Amygdala (tissue), 56 donors: ENCODE measurements at places on chromosomes 13 and 19.

GRCh38 chr13:66483712-66484111 lies 746.4 kb downstream of the PCDH9 start:
- DNase-seq, result no peak

GRCh38 chr19:50162988-50163387 lies at the start of gene IZUMO2:
Gene IZUMO2, minus strand, starts transcription at chr19:50163281. Its CDS starts 87 bp downstream, at chr19:50163194.
- DNase-seq, result no peak

DNA sequence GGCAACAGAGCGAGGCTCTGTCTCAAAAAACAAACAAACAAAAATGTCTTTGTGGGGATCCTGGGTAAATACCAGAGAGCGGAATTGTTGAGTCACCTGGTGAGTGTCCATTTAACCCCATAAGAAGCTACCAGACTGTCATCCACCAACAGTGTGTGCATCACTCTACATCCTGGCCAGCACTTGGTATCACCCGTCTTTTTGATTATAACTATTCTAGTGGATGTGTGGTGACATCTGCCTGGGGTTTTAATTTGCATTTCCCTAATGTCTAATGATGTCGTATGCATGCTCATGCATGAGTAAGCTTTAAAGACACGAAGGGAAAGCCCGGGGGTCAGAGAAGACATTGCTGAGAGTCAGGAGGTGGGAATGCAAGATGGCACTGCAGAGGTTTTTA lies 126.7 kb upstream of the MRI1 start:
- DNase-seq, result no peak

DNA sequence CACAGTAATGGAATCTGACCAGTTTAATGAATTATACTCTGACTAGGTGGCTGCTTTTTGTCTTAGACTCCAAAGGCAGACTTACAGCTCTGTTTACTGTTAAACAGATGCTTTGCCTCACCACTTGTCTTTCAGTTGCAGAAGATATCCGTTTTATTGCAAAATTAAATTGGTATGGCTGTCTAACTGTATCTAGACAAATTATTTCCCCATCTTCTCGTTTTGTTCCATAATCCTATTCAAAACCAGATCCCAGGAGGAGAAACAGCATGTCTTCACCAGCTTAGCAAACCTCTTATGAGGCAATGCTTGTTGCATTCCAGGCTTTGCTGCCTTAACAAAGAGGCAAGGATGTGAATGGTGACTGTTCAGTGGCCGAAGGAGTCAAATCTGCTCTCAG lies 215.6 kb downstream of the TDRD3 start:
- no peak for DNase-seq

GRCh38 chr13:95880331-95880730 lies 172.9 kb downstream of the UGGT2 start:
- DNase-seq, result no peak

- no peak for DNase-seq
These were observed at the start of gene SLC1A6 for GRCh38 chr19:14979476-14980255. Gene SLC1A6, minus strand, starts transcription at chr19:14979864. Its CDS starts 6,954 bp downstream, at chr19:14972910.

GRCh38 chr19:8213827-8214672 lies 4.9 kb downstream of the CERS4 start:
- DNase-seq, result no peak

- DNase-seq, result no peak
These were observed 591 bp downstream of the DOHH start for GRCh38 chr19:3499738-3500428.

- DNase-seq, result peak; percentile 87
These were observed 761 bp upstream of the PPP1R13L start for GRCh38 chr19:45405435-45406225.

- no peak for DNase-seq
These were observed 1734.7 kb downstream of the SLITRK1 start for GRCh38 chr13:82147526-82147925.

DNA sequence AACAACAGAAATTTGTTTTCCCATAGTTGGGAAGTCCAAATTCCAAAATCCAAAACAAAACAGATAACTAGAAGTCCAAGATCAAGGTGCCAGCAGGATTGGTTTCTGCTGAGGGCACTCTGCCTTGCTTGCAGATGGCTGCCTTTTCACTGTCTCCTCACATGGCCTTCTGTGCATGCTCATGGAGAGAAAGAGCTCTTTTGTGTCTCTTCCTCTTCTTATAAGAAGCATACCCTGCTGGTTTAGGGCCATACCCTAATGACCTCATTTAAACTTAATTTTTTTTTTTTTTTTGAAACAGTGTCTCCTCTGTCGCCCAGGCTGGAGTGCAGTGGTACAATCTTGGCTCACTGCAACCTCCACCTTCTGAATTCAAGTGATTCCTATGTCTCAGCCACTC lies 1974.1 kb upstream of the PCDH20 start:
- no peak for DNase-seq

DNA sequence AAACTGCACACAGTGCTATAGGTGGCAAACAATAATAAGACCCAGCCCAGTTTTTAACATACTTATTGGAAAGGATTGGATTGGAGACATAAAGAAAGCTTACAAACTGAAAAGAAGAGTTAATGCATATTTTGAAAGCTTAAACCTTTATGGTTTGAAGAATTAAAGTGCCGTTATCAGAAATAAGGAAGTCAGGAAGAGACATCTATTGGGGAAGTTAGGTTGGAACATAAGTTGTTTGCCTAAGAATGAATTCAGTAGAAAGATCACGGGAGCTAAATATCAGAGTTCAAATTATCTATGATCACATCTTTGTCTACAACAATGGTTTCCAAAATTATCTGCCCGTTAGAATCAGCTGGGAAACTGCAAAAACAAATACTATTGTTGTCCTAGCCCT lies 767.9 kb downstream of the PCDH9 start:
- no peak for DNase-seq

DNA sequence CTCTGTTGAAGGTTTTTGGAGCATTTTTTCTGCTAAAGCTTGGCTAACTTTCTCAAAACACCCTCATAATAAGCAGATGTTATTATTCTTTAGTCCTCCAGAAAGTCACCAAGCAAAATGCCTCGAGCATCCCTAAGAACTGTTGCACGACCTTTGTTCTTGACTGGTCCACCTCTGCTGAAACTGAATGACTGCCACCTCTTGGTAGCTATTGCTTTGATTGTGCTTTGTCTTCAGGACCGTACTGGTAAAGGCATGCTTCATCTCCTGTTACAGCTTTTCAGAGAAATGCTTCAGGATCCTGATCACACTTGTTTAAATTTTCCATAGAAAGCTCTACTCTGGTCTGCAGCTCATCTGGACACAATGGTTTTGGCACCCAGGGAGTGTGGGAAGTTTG lies 254.8 kb downstream of the DCT start:
- no peak for DNase-seq

DNA sequence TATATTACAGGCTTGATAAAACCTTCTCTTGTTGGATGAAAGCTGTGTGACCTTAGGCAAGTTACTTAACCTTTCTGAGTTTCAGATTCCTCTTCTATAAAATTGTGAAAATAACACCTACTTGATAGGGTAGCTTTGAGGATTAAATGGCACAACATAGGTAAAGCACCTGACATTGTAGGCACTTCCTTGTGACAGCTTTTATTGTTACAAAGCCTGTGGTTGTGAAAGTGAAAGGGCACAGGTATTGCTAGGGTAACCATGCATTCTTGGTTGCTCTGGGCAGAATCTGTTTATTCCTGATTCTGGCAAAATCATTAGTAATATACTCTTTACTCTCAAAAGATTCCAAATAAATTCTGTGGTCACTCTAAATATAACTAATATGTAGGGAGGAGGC lies 493.4 kb downstream of the OLFM4 start:
- DNase-seq, result no peak

DNA sequence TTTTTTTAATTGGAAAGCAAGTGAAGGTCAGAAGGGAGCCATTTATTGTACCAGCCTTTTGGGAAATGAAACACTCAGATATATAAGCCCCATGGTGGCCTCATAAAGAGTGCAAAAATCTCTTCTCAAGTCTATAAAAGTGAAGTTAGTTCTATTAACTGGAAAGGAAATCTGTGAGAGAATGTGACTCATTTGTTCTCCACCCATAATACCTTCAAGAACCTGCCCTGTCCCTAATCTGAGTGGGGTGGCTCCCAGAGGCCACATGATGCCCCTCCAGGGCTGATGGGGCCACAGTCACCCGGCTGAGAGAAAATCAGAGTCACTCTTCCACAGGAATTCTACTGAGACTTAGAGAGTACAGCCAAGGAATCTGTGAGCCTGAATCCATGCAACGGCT lies 65.8 kb upstream of the SERP2 start:
- DNase-seq, result no peak

- DNase-seq, result peak; percentile 19
These were observed 1.1 kb downstream of the TSSK6 start for GRCh38 chr19:19514215-19514657.

DNA sequence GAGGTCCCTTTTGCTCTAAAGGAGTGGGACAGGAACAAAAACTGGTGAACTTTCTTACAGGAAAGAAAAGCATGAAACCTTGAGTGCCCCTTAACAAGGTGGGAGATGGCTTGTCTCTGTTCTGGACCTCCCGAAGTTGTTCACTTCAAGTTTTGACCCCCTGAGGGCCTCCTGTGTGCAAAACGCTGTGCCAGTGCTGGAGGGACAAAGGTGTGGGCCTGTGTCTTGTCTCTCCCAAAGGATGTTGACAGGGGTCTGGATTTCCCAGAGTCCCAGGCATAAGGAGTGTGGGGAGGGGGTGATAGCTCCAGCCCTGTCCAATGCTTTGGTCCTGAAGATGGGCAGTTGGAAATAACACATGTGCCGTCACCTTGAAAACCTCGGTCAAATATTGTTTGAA lies 6.5 kb downstream of the ZNF536 start:
- no peak for DNase-seq

DNA sequence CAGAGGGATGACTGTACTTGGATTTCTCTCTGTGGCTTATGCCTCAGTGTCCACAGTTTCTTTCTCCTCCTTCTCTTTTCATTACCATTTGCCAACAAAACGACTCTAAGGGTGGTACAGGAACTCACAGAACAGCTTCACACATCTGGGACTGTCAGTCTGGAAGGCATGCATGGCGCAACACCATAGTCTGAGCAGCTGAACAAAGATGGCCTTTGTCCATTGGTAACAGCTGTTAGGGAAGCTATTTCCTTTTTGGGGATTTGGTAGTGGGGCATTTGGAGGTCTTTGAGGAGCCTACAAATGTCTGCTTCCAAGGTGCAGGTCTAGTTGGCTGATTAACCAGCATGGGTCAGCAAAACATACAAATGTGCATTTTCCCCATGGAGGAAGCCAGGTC lies 81.4 kb upstream of the PCDH8 start:
- DNase-seq, result no peak

DNA sequence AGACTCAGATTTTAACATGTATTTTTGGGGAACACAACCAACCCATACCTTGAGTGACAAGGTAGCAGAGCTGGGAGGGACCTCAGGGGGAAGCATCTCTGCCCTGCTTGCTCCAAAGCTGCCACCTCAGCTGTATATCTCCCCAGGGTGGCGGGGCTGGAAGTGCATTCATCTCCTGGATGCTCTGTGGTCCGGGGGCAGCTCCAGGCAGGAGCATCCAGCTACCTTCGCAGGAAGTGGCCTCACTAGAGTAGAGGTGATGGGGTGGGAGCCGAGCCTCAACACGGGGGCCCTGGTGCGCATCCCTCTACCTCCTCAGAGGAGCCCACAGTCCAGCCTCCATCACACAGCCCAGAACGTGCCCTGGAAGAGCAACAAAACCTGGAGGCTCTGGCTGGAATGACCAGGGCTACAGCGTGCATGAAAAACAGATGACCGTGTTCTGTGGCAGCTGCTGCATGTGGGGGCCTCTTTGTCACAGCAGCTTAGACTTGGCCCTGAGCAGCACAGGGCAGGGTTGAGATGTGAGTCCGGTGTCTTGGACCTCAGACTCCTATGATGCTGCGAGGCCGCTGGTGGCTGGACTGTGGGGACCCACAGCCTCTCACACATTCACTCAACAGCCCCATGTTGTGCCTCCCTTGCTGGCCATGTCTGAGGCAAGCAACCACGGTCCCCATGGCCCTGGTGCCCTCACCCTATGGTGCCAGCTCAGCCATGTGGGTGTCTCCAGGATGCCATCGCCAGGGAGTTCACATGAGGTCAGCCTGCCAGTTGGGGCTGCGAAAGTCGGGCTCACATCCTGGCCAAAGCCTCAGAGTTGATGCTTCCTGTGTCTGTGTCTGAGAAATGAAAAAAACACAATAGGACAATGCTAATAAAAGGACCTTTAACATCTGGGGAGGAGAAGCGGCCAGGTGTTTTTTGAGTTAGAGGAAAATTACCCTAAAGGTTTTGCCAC lies 17.1 kb upstream of the GAS6 start:
- no peak for DNase-seq

DNA sequence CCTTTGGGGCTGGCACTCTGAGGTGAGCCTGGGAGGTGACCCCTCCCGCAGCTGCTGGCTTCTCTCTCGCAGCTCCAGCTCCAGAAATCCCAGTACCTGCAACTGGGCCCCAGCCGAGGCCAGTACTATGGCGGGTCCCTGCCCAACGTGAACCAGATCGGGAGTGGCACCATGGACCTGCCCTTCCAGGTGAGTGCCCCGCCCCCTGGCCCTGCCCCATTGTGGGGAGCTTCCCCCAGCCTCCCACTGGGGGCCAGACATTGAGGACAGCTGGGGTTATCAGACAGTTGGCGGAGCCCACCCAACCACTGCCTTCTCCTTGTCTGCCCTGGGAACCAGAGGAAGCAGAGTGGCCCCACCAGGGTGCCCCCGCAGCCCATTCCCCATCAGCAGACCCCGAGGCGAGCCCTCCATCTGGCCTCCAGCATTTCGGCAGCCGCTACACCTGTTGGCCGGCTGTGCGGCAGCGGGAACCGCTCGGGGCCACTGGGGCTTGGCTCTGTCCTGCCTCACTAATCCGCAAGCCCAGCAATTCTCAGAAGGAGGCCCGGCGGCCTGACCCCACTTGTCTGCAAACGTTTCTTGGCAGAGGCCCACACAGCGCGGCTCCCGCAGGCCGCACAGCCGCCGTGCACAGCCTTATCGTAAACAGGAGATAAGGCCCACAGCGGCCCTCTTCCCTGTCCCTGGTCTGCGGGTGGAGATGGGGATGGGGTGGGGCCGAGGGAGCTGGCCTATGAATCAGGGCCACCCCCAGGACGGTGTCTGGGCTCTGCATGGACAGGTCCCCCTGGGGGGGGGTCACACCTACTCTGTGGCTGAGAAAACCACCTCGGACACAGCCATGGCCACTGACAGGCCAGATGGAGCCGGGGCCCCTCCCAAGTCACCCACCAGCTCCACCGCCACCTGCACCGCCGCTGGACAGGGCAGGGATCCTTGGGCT lies 48.0 kb downstream of the COMP start:
- no peak for DNase-seq

- no peak for DNase-seq
These were observed 32.3 kb downstream of the WASF3 start for GRCh38 chr13:26589754-26590153.

- no peak for DNase-seq
These were observed 417.8 kb downstream of the EFNB2 start for GRCh38 chr13:106117640-106118039.

GRCh38 chr19:16115301-16116039 lies 3.8 kb downstream of the RAB8A start:
- DNase-seq, result no peak

GRCh38 chr13:42751693-42752092 lies 29.7 kb upstream of the FAM216B start:
- no peak for DNase-seq
